Activated naive CD4-positive, alpha-beta T cell treated with anti-CD3 and anti-CD28 coated beads, Interleukin-2, amount 10 ng/mL, durations not matched to agents 5 hours and 36 hours (primary cell): ENCODE measurements at places on chromosomes 2 and 18. TPM values are rescaled to one million over a fixed set of nuclear protein-coding genes. Genes with fewer than 3 reads are reported as not detected.

IGFBP2 gene
- total RNA-seq: 43.4 TPM

SAG gene
- total RNA-seq: 0.10 TPM

KIF3C gene
- 6.0 TPM for total RNA-seq

ANTXR1 gene
- not detected for total RNA-seq

STARD6 gene
- not detected for total RNA-seq

FNDC4 gene
- 0.22 TPM for total RNA-seq

POMC gene
- total RNA-seq: 2.8 TPM

FSHR gene
- total RNA-seq: not detected

RAD51AP2 gene
- not detected for total RNA-seq

C2orf66 gene
- 0.17 TPM for total RNA-seq

TMEM169 gene
- total RNA-seq: 2.9 TPM

GALR1 gene
- not detected for total RNA-seq

SLC14A1 gene
- 2.5 TPM for total RNA-seq
